ENCODE measurements at places on chromosomes 6 and 20. TPM values are rescaled to one million over a fixed set of nuclear protein-coding genes. Genes with fewer than 3 reads are reported as not detected.

DNA sequence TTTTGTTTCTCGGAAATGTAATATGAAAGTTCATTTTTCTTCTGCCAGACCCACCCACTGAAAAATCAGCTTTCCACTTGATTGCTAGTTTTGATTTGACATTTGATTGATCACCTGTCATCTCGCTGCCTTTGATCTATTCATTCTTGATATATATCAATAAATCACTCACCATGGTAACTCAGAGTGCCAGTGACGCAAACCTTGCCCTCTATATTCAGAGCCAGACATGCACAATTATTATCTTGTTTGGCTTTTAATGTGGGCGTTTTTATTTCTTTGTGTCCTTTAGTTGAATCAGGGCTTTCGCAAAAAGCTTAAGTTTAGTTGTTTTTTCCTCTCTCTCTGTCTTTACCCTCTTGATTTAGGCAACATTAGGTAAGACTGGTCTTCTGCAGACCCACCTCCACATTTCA lies 2.0 kb downstream of the TSHZ2 start:
- peak overlapping the region; percentile 94 for H3K27ac ChIP-seq

GRCh38 chr6:54654381-54654780 lies 192.2 kb upstream of the FAM83B start:
- H3K27me3 ChIP-seq: no peaks in the 10 kb centered on the region
- no peak overlapping the region for H3K27ac ChIP-seq
- DNase-seq: no peak
- H3K36me3 ChIP-seq: no peaks in the 10 kb centered on the region

DNA sequence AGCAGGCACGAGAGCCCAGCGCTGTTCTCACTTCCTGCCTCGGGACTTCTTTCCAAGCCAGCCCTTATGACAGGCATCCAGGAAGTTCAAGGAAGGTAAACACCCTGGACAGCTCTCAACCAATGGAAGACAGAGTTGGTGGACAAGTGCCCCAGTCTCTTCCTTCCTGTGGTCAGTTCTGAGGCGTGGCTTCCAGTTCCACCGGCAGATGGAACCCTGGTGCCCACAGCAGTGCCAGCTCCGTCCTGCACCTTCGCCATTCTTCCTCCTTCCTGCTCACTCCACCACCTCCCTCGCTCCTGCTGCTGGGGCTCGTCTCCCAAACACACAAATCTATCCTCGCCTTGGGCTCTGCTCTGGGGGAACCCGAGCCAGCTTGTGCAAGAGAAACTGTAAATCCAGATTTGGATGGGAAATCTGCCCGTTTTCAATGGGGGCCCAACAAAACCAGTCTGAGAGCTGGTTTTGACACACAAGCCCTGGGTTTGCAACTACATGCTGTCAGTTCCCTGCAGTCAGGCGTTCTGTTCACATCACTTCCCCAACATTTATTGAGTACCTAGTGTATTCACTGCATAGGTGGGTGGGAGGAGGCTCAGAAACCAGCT lies 162.7 kb downstream of the GRM4 start:
- H3K4me1 ChIP-seq: peaks cover 3% of the 10 kb centered on the region
- H3K27me3 ChIP-seq: peaks cover 5% of the 10 kb centered on the region
- no peak for DNase-seq
- H3K27ac ChIP-seq: no peak overlapping the region

DNA sequence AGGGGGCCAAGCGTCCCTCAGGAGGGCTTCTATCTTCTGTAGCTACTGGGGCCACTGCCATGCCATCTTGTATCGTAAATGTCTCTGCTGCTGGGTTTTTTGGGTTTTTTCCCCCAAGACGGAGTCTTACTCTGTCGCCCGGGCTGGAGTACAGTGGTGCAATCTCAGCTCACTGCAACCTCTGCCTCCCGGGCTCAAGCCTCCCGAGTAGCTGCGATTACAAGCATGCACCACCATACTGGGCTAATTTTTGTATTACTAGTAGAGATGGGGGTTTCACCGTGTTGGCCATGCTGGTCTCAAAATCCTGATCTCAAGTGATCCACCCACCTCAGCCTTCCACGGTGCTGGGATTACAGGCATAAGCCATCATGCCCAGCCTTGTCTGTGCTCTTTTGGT lies 111.3 kb upstream of the LOC128125822 start:
- H3K4me3 ChIP-seq: no peak overlapping the region
- H3K27me3 ChIP-seq: no peaks in the 10 kb centered on the region
- no peaks in the 10 kb centered on the region for H3K36me3 ChIP-seq
- DNase-seq: no peak
- H3K27ac ChIP-seq: no peak overlapping the region
- no peaks in the 10 kb centered on the region for H3K4me1 ChIP-seq

DNA sequence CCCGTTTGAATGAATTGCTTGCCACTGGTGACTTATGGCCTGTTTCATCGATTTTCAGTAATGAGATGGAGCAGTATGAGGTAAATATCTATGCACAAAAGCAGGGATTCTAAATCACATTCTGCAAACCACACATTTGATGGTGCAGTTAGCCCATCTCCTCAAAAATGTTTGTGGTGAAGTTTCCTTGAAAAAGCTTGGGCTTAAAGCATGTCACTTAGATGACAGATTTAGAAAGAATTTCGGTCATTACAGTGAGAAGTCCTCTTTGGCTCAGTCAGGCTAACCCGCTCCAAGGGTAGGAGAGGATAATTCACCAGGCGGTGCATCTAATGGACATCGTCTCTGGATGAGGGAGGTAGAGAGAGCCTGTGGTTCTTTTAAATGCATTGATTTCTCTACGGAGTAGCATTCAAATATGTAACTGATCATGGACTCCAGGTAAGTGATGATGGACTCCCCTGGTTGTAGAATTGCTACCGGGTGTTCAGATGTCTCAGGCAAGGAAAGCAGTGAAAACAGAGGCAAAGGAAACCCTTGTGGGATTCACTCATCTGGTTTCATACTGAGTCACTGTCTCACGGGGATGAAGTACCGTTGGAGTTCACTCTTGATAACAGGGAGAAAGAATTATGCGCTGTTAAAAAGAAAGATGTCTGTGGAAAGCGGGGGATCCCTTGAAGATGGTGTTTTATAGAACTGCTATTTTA lies 65.3 kb downstream of the AIG1 start:
- H3K4me3 ChIP-seq: no peak overlapping the region
- H3K36me3 ChIP-seq: peaks cover 3% of the 10 kb centered on the region
- H3K27ac ChIP-seq: no peak overlapping the region
- no peak for DNase-seq
- H3K27me3 ChIP-seq: no peaks in the 10 kb centered on the region
- no peaks in the 10 kb centered on the region for H3K4me1 ChIP-seq

Gene SLC22A7
- total RNA-seq: not detected

Measured in activated T-helper 2 cell treated with anti-CD3 and anti-CD28 coated beads, Interferon-gamma antibody, Interleukin-2, Interleukin-4, amounts not matched to agents 10 μg/mL and 5 μg/mL and 100 μg/mL, durations not matched to agents 14 hours and 24 hours and 36 hours (primary cell).